ENCODE measurements at places on chromosomes 11 and 22.

DNA sequence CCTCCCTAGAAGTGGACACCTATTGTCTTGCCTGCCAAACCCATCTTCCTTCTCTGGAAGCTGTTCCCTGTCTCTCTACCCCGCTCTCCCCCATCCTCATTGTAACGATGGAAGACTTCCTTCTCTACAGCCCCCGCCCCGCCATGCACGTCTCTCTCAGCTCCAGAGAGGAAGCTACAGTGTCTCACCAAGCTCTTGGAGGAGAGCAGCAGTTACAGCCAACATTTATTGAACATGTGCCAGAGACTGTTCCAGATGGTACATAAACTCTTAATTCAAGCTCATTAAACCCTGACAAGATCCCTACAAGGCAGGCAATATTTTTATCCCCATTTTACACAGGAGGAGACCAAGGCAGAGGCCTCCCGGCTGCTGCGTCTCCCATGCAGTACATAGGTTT, 15.1 kb downstream of the MCHR1 start:
- no peak for DNase-seq

GRCh38 chr22:50635591-50635990, 7.6 kb upstream of the ARSA start:
- no peak for DNase-seq

GRCh38 chr11:1628506-1629325, 859 bp upstream of the KRTAP5-5 start:
- DNase-seq: peak; percentile 22

DNA sequence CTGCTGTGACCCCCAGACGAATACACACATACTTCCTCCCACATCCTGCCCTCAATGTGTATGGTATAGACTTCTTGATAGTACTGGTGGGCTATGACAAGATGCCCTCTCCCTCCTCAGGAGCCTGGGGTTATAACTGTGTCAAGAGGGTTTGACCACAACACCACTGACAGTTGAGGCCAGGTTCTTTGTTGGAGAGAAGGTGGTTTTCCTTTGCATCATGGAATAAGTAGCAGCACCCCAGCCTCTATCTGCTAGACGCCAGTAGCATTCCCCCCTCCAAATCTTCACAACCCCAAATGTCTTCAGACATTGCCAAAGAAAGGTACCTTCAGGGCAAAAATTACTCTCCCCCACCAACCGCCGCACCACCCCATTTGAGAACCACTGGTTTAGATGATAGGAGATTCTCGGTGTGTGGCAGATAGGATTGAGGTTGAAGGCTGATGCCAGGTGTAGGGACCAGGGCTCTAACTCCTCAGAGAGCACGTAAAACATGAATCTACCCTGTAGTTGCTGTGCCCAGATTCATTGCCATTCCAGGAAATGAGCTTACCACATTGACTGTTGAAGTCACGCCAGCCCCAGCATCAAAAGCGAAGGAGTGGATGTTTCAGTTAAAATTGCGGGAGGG, 5.5 kb upstream of the MYO18B start:
- DNase-seq: no peak
